SJCRH30 (cell line): ENCODE measurements at places on chromosomes 6 and 20. TPM values are rescaled to one million over a fixed set of nuclear protein-coding genes. Genes with fewer than 3 reads are reported as not detected.
A peak's percentile ranks its signal among the peaks of the same experiment; 100 is the strongest.

KCNQ5 gene
- total RNA-seq: not detected in 2 replicates

DNA sequence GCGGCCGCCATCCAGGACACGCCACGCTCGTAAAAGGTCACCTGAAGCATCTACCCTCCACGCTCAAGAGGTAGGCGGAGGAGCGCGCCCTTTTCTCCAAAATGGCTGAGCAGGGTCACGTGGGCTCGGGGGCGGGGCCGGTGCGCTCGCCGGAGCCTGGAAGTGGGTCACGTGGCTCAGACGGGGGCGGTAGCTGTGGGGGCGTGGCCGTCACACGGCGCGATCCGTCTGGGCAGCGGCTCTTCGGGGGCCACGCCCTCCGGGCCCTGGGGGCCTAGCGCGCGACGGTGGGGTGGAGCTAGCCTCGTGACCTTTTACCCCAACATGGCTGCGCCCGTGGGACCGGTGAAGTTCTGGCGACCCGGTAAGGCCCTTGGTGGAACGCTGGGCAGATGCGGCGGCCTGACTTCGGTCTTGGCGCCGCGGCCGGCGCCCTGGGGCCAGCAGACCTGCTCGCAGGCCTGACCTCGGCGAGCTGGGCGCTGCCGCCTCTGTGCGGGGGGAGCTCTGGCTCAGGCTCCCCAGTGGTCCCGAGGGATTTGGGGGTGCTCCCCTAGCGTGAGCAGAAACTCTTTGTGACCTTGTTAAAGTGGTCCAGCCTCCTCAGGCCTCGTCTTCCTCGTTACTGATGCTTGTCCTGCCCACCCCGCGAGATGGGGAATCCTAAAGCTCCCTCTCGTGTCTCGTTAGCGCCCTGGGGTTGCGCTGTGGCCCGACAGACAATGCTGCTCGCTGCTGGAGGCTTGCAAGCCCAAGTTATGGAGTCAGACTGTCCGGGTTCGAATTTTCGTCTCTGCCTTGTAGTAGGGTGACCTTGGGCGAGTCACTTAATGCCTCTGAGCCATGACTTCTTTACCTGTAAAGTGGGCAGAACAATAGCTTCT, at the start of gene DHX35:
Gene DHX35 (plus strand): TSS at position 301 of the 884 bp plus-strand sequence. CDS start 24 bp downstream, at position 325.
- no peaks in the 10 kb centered on the region; the same call in 1 of the 2 replicates for H3K36me3 ChIP-seq
- DNase-seq: peak; percentile 100
- peak within 1 kb of the TSS; percentile 96 for H3K4me3 ChIP-seq
- peaks cover 5% of the 10 kb centered on the region; the same call in 1 of the 2 replicates for H3K4me1 ChIP-seq

DNA sequence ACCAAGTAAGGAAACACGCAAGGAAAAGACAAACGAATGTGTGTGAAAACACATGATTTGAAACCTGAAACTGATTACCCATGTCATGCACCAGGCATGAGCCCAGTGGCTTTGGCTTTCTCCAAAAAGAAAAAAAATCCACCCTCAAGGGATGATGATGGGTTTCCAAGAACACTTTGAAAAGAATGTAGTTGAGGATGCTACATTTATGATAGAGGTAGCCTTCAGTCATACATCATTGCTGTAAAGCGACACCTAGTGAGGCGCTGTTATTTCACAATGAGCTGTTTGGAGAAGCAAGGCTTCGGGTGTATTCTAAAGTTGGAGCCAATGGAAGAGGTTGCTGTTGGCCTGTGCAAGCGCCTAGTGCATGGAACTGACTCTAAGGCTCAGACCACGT, 124.9 kb downstream of the SCML4 start:
- no peak for DNase-seq
- no peak overlapping the region for H3K4me3 ChIP-seq
- no peaks in the 10 kb centered on the region for H3K36me3 ChIP-seq
- peaks cover 25% of the 10 kb centered on the region for H3K4me1 ChIP-seq
- H3K27ac ChIP-seq: no peak overlapping the region
- no peaks in the 10 kb centered on the region for H3K27me3 ChIP-seq

- H3K36me3 ChIP-seq: no peaks in the 10 kb centered on the region
- no peak overlapping the region for H3K27ac ChIP-seq
- peaks cover 2% of the 10 kb centered on the region; the same call in 1 of the 2 replicates for H3K4me1 ChIP-seq
- H3K27me3 ChIP-seq: no peaks in the 10 kb centered on the region
- DNase-seq: no peak
Measured at GRCh38 chr6:36755435-36756348, 58.1 kb downstream of the RAB44 start.

DNA sequence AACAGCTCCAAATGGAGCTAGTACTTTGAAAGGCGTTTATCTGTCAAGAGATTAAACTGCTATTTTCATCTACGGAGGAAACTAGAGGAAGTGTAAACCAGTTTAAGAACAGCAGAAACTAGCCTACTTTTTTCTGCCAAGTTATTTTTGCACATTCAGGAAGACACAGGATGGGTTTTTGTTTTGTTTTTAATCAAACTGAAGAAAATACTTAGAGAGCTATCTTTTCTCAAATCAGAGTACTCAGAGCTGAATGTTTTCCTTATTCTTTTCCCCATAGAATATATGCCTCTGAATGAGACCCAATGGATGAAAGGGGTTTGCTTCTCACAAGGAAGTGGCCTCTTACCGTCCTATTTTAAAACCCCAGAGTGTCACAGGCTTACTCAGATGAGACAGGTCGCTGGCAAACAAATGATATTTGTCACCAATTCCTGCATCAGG, 538.5 kb downstream of the CD83 start:
- H3K36me3 ChIP-seq: no peaks in the 10 kb centered on the region
- DNase-seq: no peak
- H3K27me3 ChIP-seq: no peaks in the 10 kb centered on the region
- no peaks in the 10 kb centered on the region for H3K4me1 ChIP-seq

DNA sequence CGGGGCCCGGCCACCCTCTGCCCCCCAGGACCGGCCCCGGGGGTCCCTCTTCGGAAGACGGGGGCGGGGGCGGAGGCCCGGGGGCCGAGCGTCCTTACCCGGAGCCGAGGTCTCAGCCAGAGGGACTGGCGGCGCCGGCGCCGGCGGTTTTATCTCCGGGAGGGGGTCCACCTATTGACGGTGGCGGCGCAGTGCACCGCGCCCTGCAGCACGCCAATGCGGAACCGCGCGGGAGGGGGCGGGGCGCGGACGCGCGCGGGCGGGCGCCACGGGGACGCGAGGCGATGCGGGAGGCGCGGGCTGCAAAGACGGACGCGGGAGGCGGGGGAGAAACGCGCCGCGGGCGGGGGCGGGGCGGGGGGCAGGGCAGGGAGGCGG, at the start of gene EEF1A2:
Gene EEF1A2 (minus strand): TSS at position 124 of the 378 bp plus-strand sequence. CDS start 1,320 bp downstream, outside the sequence.
- no peak within 1 kb of the TSS for H3K4me3 ChIP-seq
- DNase-seq: no peak
- peaks cover 19% of the 10 kb centered on the region for H3K4me1 ChIP-seq
